ENCODE measurements at places on chromosomes 4 and X. TPM values are rescaled to one million over a fixed set of nuclear protein-coding genes. Genes with fewer than 3 reads are reported as not detected.

DNA sequence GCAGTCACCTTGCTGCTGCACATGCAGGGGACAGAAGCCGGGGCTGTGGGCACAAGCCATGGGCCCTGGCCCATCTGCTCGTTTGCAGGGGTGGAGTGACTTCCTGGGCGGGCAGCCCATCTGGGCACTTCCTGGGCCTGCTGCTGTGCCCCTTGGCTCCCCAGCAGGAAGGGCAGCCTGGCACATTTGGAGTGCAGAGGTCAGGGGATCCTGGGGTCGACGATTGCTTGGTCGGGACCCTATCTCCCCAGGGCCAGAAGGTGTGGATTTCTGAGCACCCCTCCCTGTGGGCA, 10.9 kb upstream of the MXD4 start:
- DNase-seq, result no peak

DNA sequence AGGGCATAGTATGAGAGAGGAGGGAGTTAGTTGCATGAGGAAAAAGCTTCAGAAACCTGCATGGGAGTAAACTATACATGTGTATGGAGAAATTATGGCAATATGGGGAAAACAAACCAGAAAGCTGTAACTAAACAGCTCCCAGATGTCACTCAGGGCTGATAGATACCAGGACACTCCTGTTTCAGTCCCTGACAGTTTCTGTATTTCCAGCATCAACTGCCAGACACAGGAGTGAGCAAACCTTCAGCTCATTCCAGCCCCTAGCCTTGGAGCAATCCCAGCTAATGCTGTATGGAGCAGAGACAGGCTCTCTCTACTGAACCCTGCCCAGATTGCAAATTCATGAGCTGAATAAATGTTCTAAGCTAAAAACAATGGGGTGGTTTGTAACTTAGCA, 382.9 kb upstream of the MAGEB18 start:
- DNase-seq, result no peak

DNA sequence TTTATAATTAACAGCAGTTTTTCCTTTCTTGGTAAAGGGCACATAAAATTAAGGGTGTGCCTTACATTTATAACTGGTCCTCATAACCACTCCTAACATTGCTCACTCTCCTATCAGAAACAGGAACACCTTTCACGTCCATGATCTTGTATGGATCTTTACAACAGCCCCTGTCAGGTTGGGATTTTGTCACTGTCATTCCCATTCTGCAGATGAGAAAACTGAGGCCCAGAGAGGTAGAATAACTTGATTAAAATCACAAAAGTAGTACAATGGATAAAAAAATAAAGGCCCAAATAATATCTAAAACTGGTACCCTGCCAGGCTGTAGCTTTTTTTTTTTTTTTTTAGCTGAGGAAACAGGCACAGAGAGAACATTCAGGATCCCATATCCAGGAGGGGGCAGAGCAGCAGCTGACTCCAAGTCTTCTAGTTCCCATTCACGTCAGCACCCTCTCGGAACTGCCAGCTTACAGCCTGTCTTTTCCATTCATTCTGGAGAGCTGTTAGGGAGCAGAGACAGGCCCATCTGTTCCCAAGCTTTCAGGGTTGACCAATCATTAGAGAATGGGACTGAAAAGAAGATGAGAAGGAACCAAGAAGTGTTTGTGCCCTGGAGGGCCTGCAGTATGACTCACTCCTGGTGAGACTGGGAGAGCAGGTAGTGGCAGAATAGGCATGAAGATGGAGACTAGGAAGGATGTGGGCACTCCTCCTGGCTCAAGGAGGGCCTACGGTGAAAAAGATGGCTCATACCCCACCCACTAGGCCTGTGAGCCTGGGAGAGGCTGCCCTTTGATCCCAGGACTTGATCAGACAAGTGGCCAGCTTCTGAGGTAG, 7.3 kb downstream of the SUV39H1 start:
- DNase-seq, result no peak

KLHL5 gene
- 44.8 TPM for total RNA-seq

EVC2 gene
- total RNA-seq, result 14.1 TPM

PGAM4 gene
- not detected for total RNA-seq

- DNase-seq, result no peak
These were observed 108.6 kb downstream of the TNIP2 start for GRCh38 chr4:2647403-2648158.

DNA sequence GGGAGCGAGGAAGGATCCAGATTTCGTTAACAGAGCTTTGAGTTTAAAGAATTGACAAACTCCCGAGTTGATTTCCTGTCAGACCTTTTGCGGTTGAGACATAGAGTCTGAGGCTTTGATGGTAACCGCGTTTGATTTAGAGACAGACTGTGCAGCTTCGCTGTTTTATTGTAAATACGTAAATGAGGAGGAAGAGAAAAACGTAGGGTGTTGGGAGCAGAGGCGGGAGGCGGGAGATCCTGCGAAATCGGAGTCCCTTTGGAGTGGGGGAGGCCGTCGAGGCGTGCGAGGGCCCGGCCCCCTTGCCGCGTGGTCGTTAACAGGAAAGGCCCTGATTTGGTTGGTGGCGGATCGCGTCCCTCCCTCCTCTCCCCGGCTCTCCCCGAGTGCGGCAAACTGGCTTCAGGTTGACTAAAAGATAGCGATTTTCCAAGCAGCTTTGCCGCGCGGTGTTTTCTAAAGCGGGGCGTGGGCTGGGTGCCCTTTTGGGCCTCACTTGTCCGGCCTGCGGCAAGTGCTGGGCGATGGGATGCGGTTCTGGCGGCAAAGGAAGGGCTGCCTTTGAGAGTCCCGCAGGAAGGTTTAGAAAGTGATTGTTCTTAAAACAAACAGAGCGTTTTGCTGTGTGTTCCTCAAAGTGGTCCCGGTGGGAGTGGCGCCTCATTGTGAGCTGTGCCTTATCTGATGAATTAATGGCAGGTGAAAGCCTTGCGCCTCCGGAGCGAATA, 857 bp downstream of the SCML1 start:
- no peak for DNase-seq

FHIP1A gene
- 26.9 TPM for total RNA-seq

ATP1B4 gene
- not detected for total RNA-seq

- no peak for DNase-seq
These were observed 16.3 kb downstream of the CD99 start for GRCh38 chrX:2707334-2707760.

DNA sequence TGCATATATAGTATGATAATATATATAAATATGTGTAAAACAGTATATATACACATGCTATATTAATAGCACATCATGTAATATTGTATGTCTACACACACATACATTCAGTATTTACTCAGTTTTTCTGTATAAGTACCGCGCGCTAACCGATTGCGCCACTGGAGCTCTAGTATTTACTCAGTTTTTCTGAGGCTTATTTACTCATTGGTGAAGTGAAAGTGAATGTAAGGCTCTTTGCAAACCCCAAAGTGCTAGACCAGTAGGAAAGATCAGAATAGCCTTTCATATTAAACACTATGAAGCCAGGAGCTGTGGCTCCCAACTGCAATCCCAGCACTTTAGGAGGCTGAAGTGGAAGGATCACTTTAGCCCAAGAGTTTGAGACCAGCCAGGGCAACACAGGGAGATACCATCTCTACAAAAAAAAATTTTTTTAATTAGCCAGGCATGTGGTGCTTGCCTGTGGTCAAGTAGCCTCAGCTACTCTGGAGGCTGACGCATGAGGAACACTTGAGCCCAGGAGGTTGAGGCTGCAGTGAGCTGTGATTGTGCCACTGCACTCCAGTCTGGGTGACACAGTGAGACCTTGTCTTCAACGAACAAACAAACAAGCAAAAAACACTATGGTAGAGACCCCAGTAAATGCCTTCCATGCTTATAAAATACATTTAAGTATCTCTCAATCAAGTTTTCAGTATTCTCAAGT, 125.8 kb downstream of the KIT start:
- no peak for DNase-seq

TENT5D gene
- total RNA-seq, result not detected

LRP2BP gene
- total RNA-seq, result 0.17 TPM

- DNase-seq, result no peak
These were observed 1.1 kb upstream of the CLDN24 start for GRCh38 chr4:183323295-183323694.

GRCh38 chr4:41602886-41603498, 65.0 kb downstream of the LIMCH1 start:
- DNase-seq, result no peak

DNA sequence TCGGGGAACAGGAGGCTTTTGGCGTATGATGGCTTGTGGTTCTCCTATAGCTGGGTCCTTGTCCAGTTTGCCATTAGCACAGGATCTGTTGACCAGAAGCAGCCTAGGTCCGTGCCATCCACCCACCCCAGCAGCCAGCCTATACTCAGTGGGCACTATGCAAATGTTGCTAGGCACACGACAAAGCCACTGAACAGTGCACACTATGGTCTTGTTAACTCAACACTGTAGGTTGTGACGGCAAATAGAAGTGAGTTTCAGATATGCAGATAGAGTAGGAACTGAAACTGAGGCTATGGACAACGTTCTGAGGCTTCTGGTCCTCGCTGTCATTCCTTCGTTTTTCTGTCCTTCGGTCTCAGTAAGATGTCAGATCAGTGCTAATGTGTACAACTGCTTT, 541.3 kb upstream of the TENM3 start:
- DNase-seq, result no peak

- DNase-seq, result no peak
These were observed 5.5 kb upstream of the SMIM20 start for GRCh38 chr4:25908491-25908901.

DNA sequence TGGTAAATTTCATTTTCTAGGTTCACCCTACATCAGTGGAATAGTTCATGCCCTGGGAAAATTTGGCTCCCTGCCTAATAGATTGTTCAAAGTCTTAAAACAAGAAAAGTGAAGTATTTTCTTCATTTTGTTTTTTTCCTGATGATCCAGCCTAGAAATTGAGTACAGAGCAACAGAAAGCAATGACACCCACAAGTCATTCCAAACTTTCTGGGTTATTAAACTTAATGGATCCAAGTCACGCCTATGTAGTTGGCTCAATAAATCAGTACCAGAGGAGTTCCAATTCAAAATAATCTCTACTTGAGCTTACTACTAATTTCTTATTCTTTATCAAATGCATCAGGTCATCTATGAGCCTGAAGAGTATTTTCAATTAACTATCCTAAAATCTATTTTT, 937.6 kb upstream of the SLIT2 start:
- no peak for DNase-seq

- no peak for DNase-seq
These were observed 501.0 kb downstream of the IDS start for GRCh38 chrX:149003863-149004660.

DNA sequence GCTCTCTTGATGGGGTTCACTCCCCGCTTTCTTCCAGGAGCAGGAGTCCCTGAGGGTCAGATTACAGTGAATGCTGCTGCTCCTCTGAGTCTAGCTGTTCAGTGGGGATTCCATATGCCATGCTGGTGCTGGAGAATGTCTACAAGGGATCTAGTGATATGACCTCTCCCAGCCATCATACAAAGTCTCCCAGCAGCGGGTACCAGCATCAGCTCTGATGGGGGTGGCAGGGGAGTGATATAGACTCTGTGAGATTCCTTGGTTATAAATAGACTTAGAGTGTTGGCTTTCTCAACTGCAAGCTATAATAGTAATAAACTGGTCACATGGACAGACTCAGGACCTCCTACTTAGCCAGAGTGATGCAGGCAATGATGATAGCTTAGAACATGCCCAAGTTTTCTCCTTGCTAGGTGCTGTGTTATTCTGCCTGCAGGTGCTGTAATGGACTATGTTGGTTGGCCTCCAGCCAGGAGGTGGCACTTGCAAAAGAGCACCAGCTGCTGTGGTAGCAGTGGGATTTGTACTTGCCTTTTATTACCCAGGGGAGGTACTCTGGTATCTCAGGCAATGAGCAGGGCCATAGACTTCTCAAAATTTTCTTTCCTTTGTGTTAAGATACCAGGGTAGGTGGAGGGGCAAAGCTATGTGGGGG, 202.9 kb downstream of the CHIC1 start:
- DNase-seq, result no peak

- DNase-seq, result no peak
These were observed 58.0 kb downstream of the FAM53A start for GRCh38 chr4:1626151-1626550.

ARAP2 gene
- total RNA-seq, result 11.6 TPM

MAGEA2 gene
- total RNA-seq, result 0.22 TPM

DNA sequence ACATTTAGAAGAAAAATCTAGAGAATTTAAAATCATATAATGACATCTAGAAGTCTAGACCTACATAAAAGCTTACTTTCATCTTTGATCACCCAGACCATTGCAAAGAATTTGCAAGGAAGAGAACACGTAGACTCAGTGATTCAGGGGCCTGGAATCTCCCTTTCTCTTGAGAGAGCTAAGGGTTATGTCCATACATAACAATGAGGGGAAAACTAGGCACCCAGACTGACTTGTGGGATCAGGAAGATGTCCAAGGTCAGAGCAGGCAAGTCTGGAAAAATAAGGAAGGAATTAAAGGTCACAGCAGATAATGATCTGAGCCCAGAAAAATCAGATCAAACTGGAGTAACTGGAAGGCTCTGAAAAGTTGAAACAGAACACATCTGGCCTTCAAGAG, 198.4 kb upstream of the SFRP2 start:
- no peak for DNase-seq

DNA sequence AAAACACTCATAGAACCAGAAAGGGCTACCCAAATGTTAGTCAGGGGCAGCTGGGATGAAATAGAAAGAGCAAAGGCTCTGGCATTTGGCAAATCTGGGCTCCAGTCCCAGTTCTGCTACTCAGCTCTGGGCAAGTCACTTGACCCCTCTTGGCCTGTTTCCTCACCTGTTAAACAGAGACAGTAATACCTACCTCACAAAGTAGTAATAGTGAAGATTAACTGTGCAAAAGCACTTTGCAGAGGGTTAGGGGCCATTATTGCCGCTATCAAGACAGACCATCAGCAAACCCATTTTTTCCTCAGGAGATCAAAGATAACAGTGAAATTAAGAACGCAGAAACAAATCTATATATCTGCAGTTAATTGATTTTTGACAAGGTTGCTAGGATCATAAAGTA, 20.6 kb downstream of the ZBTB33 start:
- no peak for DNase-seq

GRCh38 chr4:171629737-171630136, 183.5 kb upstream of the GALNTL6 start:
- no peak for DNase-seq

RTL9 gene
- total RNA-seq, result 1.4 TPM

GRCh38 chrX:38166478-38167083, 54.1 kb downstream of the SRPX start:
- no peak for DNase-seq

LEF1 gene
- 2.1 TPM for total RNA-seq

DNA sequence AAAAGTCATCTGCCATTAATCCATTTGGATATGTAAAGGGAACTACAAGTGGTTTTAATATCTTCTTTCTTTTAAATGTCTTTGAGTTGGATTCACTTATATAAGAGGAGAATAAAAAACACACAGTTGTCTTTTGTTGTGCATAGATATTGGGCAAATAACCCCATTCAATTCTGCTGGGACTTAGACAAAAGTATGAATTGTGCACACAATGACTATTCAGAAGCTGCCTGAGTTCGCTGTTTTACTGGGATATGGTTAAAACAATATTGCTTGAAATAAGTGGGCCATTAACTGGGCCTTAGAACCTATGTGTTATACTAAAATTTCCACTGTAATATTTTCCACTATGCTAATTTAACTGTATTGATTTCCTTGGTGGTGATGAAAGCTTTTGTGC, 71.7 kb downstream of the PCYT1B start:
- DNase-seq, result no peak
